Neural progenitor cell (in vitro differentiated cells): ENCODE measurements at places on chromosomes 16 and 17. TPM values are rescaled to one million over a fixed set of nuclear protein-coding genes. Genes with fewer than 3 reads are reported as not detected.

- H3K4me3 ChIP-seq, result no peak overlapping the region
- no peak overlapping the region for H3K27ac ChIP-seq
- DNase-seq, result no peak
- H3K4me1 ChIP-seq, result no peaks in the 10 kb centered on the region
- no peaks in the 10 kb centered on the region for H3K27me3 ChIP-seq
Measured at GRCh38 chr17:32156656-32157055, 14.4 kb downstream of the RHOT1 start.

The TNFSF13 gene
- 0.37 TPM in 1 of 2 replicates, not detected in the other for total RNA-seq

DNA sequence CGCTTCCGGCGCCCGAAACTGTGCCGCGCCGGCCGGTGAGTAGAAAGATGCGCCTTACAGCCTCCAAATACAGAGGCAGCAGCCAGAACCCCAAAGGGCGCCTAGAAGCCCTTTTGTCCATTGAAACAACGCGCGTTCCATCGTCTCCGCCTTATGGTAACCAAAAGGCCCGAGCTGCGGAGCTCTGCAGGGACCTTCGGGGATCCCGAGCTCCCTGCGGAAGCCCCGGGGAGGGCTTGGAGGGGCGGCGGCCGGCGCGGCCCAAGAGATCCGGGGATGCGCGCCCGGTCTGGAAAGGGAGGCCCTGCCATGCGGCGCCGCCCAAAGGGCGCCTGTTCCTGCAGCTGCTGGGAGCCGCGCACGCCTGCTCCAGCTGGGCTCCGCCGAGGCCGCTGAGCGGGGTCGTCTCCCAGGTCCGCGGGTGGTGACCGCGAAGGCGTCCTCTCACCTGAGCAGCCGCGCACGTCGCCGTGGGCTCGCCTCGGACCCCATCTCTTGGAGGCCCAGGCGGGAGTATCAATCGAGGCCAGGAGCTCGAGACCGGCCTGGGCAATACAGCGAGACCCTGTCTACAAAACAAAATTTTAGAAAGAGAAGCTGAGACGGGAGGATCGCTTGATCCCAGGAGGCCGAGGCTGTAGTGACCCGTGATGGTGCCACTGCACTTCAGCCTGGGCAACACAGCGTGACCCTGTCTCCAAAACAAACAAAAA lies 742 bp upstream of the FBXO31 start:
- no peaks in the 10 kb centered on the region for H3K36me3 ChIP-seq
- DNase-seq, result no peak
- no peaks in the 10 kb centered on the region for H3K27me3 ChIP-seq
- H3K4me1 ChIP-seq, result peaks cover 11% of the 10 kb centered on the region
- H3K4me3 ChIP-seq, result peak overlapping the region; percentile 85
- peak overlapping the region; percentile 92 for H3K27ac ChIP-seq

DNA sequence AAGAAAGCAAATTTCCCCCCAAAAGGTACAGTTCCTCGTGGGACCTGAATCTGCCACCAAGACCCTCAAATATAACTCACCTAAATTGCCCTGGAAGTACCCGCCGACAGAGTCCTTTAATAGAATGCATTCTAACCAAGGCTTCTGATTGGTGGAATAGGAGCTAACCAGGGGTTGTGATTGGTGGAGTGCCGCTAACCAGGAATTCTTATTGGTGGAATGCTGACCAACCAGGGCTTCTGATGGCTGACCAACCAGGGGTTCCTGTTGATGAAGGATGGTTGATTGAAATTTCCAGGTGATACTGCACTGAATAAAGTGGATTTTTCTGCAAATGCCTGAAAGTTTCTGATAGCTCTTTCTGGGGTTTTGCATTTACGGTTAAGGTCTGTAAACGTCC lies 6.5 kb downstream of the TFAP4 start:
- H3K4me1 ChIP-seq, result peaks cover 4% of the 10 kb centered on the region
- DNase-seq, result no peak
- H3K36me3 ChIP-seq, result peaks cover 3% of the 10 kb centered on the region
- H3K4me3 ChIP-seq, result no peak overlapping the region
- no peaks in the 10 kb centered on the region for H3K27me3 ChIP-seq

The MT3 gene
- total RNA-seq, result not detected in 2 replicates

- H3K4me1 ChIP-seq, result no peaks in the 10 kb centered on the region
- H3K27me3 ChIP-seq, result no peaks in the 10 kb centered on the region
- H3K4me3 ChIP-seq, result no peak overlapping the region
- DNase-seq, result no peak
Measured at GRCh38 chr17:31588034-31588433, 196.6 kb downstream of the RAB11FIP4 start.

- H3K4me3 ChIP-seq, result no peak overlapping the region
- H3K27me3 ChIP-seq, result no peaks in the 10 kb centered on the region
- peak overlapping the region; percentile 48 for H3K27ac ChIP-seq
- DNase-seq, result peak; percentile 68
- no peaks in the 10 kb centered on the region for H3K4me1 ChIP-seq
Measured at GRCh38 chr17:73196500-73196899, 3.6 kb downstream of the COG1 start.

DNA sequence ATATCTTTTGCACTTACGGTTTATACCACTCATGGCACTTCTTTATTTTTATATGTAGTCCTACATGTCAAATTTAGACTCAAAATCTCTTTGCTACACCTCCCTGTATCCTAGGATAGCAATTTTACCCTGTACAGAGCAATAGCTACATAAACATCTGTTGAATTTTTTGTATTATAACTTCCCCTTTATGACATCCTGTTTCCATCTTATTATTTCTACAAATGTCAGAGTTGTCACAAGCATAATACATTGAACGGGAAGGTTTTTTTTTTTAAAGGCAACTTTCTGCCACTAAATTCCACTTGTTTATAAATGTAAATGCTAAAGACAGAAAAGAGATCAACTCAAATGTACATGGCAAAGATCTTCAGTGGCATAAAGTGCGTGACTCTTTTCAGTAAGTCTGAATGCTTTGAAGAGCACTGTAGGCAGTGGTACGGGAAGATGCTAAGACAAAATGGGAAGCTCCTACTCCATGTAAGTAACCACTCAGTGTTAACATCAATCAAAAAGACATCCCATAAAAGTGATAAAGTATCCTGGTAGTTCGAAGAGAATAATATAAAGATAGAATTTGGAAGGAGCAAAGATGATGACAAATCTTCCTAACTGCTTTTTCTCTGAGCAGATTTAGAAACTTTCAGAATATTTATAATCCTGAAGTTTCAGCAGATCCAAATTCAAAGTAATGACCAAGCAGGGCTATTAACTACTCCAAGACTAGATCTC lies 26.8 kb downstream of the GNA13 start:
- H3K27me3 ChIP-seq, result no peaks in the 10 kb centered on the region
- no peak overlapping the region for H3K27ac ChIP-seq
- no peak overlapping the region for H3K4me3 ChIP-seq

DNA sequence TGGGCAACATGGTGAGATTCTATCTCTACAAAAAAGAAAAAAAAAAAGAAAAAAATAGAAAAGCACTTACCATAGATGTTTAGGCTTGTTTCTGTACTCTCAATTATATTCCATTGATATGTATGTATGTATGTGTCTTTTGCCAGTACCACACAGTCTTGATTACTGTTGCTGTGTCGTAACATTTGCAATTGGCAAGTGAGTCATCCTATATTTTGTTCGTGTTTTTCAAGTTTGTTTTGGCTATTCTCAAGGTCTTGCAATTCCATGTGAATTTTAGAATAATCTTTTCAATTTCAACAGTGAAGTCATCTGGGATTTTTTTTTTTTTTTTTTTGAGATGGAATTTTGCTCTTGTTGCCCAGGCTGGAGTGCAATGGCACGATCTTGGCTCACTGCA lies 19.3 kb downstream of the SPECC1 start:
- H3K27me3 ChIP-seq, result no peaks in the 10 kb centered on the region
- no peak overlapping the region for H3K27ac ChIP-seq
- H3K4me1 ChIP-seq, result peaks cover 7% of the 10 kb centered on the region

The TBC1D3C gene
- not detected in 2 replicates for total RNA-seq
